ENCODE measurements at places on chromosomes 2 and 18. TPM values are rescaled to one million over a fixed set of nuclear protein-coding genes. Genes with fewer than 3 reads are reported as not detected.
A peak's percentile ranks its signal among the peaks of the same experiment; 100 is the strongest.

- DNase-seq = no peak
Observed at GRCh38 chr2:60329225-60329624, 224.2 kb downstream of the BCL11A start.

DNA sequence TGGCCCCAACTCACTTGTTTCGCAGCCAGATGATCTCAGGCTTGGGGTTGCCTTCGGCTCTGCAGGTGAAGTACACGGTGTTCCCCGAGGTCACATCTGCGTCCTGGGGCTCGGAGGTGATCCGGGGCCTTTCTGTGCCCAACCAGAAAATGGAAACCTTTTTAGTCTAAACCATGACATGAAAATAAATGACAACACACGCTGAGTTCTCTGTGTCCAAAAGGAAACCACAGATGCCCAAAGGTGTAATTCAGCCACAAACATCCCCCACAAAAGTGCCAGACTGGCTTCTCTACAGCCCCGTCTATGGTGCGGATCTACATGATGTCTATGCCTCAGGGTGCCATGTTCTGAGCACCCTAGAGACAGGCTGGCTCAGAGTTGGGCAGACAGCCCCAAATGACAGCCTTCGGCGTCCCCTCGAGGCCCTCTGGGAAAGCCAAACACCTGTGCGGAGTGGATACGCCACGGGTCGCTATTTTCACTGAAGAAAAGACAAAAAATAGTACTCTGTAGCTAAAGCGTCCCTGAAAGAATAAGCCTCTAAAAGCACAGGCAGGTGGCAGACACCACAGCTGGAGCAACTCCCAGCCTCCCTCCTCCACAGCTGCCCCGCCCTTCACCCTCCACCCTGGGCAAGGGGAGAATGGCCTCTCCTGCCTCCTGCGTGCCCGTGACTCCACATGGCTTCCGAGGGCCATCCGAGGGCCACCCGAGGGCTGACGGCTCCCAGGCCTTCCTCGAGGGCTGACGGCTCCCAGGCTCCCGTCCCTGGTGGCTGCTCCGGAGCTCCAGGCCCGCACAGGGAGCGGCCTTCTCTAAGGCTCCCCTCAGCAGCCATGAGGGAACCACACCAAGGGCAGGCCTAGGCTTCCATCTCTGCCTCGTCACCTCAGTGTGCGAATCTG lies 67.1 kb downstream of the PXDN start:
- DNase-seq = no peak

DNA sequence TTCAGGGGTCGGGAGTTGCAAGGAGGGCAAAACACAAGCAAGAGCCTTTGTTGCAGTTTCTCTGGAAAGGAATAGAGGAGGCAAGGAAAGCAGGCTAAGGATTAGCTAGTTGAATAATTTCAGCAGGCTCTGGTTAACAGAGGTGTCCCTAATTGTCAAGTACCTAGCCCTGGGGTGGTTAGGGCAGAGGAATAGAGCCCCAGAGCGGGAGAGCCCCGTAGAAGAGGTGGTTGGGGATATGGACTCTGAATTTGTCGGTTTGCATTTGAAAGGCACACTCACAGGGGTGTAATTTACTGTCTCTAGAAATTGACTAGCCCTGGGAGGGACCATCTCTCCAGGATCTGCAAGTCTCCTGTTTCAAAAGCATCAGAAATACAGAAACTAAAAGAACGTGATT lies 1030.2 kb downstream of the TMEM182 start:
- no peak for DNase-seq

- no peak for DNase-seq
Observed at GRCh38 chr2:104434318-104434792, 419.6 kb upstream of the POU3F3 start.

DNA sequence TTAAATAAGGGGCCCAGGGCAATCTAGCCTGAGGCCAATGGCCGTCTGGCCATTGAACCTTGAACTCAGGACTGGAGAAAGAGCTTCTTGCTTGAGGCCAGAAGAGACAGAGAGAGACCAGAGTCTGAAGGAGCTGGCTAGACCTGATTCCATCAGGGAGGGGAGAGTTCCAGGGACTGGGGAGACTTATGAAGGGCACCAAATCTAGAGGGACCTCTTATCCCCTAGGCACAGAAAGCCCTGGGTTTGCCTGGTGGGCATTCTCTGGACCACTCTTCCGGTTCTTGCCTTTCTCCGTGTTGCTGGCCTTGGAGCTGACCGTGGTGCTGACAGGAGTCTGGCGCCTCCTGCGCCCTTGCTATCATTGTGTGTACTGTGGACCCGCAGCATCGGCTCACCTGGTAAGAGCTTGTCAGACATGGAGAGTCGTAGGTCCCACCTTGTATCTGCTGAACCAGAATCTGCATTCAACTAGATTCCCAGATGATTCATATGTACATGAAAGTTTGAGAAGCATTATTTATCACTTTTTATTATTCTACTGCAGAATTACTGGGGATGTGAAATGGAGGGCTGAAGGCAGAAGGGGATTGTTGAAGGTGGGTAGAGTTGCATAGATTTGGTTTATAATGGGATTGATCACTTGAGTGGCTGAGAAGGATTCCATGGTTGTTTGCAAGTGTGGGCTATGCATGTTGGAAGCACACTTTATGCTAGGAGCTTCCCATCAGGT lies 4.3 kb upstream of the TRPM8 start:
- peak; percentile 4 for DNase-seq

DNA sequence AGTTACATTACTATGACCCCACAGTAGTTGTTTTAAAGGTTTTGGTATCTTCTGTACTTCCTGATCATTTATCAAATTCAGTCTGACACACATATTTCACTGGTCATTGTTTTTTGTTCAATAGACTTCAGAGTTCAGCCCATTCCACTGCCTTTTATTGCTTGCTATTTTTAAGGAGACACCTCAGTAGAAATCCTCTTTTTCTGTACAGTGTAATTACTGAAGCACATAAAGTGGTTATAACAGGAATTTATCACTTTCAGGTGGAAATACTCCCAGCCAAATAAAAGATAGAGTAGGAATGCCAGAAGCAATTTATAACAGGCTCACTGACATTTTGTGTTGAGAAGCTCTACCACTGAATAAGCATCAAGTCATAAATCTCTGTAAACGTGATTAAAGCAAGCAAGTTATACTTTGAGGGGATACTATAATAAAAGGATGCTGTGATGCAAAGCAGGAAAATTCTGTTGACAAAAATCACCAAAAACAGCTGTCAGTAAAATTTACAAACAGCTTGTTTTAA lies 6.6 kb upstream of the BARD1 start:
- no peak for DNase-seq

GRCh38 chr2:182618672-182619079 lies 97.4 kb upstream of the DNAJC10 start:
- no peak for DNase-seq

GRCh38 chr2:234487356-234487755 lies 9.5 kb downstream of the ARL4C start:
- DNase-seq = no peak

- DNase-seq = no peak
Observed at GRCh38 chr2:57207191-57207590, 839.4 kb upstream of the VRK2 start.

- DNase-seq = no peak
Observed at GRCh38 chr2:224161712-224162111, 122.6 kb upstream of the SERPINE2 start.

DNA sequence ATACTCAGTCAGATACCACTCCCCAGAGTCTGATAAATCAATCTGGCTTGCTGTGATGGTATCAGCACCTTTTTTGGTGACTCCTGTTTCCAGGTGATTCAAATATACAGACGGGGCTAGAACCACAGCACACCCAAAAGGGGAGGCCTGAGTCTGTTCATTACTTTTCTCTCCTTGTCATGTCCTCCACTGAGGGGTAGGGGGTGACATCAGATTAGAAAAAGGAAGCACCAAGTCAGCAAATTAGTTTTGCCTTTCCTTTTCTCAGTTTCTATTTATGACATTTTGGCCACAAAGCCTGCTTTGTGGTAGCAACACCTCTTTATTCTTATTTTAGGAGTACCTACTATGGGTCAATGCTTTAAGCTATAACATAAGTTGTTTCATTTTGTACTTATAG lies 127.4 kb downstream of the CCDC102B start:
- DNase-seq = no peak

GRCh38 chr2:218577482-218578220 lies 9.0 kb downstream of the CNOT9 start:
- DNase-seq = no peak

GRCh38 chr2:219713110-219713509 lies 85.7 kb downstream of the SLC4A3 start:
- peak; percentile 13 for DNase-seq

DNA sequence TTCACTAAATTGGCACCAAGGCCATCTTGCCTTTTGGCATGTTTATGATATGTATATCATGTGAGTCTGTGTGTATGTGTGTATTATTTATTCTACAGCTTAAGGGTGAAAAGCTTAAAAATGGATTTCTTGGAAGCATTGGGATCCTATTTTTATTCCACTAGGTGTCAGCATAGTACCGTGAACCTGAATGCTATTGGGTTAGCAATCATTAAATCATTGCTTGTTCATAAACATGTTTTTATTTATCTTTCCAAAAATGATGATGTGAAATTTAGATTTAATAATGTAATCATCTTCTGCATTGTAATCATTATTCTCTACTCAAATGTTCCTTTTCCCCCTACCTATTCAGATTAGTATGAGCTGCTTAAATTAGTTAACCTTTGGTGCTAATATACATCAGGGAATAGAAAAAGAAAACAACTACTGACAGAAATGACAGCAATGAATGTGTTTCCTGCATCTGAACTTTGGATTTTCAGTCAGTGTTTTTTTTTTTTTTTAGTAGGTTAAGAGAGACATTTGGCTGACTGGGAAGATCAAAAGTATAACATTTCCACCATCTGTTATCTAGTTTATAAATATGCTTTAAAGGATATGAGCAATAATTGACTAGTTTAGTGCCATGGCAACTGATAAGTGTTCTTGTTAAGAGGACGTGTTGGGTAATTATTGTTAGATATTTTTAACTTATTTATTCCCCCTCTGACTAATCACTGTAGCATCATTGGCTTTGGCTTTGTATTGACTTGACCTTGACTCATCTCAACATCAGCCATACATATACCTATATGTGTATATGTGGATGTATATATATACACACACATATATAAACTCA lies 14.1 kb upstream of the ZSWIM2 start:
- no peak for DNase-seq

DNA sequence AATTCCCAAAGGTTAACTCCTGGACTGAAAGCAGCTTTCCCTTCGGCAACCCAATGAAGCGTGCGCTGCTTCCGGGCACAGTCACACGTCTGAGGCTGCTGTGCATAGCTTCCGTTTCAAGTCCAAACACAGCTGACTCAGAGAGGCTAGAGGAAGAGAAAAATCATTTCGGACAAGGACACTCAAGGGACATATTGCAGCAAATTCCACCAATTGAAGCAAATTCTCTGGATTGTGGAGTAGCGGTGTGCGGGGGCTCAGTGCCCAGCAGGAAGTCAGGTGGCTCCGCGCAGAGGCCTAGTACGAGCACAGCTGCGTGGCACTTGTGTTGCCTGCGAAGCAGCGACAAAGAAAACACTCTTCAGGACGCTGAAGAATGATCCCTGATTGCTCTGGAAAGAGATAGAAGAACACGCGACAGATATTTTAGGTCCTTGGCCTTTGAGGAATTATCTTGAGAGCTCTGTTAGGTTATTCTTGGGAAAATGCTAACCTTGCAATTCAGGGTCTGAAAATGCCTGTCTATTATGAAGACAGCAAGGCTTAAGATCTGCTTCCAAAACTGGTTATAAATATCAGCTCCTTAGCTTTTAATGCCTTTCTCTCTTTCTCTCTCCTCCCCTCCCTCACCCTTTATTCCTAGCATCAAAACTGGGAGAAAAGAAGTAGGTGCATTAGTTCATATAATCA lies 352.6 kb upstream of the DLGAP1 start:
- no peak for DNase-seq

DNA sequence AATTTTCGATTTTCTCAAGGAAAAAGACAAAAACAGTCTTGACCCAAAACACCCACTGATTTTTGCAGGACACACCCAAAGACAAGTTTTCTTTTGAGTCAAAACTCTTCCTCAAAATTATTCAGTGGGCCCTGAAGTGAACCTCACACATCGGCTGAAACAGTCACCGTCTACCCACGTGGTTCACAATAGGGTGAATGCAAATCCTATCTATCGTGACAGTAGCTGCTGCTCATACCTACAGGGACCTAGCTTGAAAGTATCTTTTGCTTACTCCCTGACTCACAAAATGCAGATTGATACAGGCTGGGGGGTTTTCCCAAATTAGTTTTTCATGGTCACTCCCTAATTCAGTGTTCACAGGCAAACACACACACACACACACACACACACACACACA lies 10.7 kb upstream of the CD226 start:
- DNase-seq = no peak

DNA sequence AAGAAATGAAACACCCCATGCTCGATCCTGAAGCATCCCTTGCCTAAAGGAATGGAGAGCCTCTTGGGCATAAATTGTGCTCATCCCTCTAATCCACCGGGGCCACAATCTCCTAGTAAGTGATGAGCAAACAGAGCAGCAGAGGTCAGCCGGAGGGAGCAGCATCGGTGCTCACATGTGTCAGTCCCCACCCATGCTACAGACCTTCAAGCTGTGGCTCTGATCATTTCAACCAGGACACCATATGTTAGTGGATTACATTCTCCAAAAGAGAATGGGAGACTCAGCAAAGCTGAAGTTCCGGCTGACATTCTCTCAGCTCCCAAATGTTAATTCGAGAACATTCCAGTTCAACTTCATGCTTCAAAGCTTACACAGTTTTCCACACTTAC lies 75.6 kb downstream of the AAK1 start:
- DNase-seq = no peak

- DNase-seq = no peak
Observed at GRCh38 chr18:78418379-78418778, 561.2 kb upstream of the SALL3 start.

DNA sequence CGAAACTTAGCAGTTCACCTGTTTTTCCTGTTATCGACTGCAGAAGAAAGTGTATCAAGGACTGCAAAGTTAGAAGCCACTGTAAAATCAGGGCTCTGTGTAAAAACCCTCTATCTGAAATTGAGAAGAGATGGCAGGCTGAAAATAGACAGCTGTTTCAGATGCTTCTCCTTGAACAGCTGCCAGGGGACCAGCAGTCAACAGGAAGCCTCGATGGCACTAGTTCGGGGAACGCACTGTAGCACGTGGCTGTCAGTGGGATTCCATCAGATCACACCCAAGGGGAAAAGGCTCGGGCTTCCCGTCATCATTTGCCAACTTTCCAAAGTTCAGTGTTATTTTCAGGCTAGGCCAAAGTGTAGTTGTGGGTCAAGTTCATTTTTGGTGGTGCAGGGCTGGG lies 316.9 kb downstream of the TXNL1 start:
- peak; percentile 57 for DNase-seq

Gene TLX2
- 22.8 TPM for polyA plus RNA-seq

Gene CELF4
- polyA plus RNA-seq = 10.4 TPM

Gene PLEK
- polyA plus RNA-seq = 5.2 TPM

Gene ZBTB7C
- 22.6 TPM for polyA plus RNA-seq

Gene TPGS2
- 134 TPM for polyA plus RNA-seq

Gene KYNU
- 3.9 TPM for polyA plus RNA-seq

Gene UGT1A7
- polyA plus RNA-seq = 0.74 TPM

Gene EGR4
- not detected for polyA plus RNA-seq
